ENCODE measurements at places on chromosomes 1 and 21.

DNA sequence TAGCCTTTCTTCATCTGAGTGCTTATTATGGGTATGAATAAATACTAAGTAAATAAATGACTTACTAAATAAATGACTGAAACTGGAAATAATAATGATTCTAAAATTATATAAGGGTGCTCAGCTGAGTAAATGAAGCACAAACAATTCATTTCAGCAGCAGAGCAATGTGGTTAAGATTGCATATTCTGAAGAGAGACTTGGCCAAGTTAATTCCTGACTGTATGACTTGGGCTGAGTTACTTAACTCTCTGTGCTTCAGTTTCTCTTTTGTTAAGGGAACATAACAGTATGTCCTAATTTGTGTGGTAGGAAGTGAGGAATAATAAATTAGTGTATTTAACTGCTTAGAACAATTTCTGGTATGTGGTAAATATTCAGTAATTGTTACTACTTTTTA lies 19.1 kb downstream of the AGL start:
- no peak for DNase-seq

DNA sequence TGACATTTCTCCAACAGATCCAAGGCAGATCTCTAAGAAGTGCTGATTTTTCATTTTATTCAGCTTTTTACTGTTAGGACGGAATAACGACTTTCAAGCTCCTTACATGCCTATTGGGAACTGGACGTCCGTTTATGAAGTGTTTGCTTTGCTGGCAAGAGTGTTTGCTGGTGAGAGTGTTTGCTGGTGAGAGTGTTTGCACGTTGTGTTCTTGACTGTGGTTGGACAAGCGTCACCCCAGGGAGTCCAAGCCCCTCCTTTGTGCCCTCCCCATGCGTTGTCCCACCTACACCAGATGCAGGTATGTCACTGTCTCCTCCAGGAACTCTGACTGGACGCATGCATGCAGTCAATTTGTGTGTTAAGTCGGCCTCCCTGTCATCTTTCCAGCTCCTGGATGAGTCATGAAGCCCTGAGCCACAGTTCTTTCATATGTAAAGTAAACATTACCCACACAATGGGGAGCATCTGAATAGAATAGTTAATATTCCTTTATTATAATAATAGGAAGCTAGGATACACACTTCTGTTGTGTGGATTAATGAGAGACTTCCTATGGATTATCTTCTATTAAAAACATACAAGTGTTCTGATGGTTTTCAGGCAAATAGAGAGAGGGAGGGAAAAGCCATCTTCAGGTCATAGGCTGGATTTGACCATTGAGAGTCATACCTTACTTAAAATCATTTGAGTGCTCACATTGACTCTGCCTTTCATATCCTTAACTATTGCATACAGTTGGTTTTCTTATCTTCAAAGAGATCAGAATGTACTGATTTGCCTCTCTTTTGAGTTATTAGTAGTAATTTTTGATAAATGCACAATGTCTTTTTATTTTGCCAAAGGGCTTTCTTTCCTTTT lies 119.2 kb downstream of the GALNT2 start:
- DNase-seq: no peak

- DNase-seq: no peak
Measured at GRCh38 chr1:166910396-166910994, 34.4 kb upstream of the TADA1 start.

GRCh38 chr1:45522324-45523104 lies 830 bp upstream of the PRDX1 start:
- no peak for DNase-seq

GRCh38 chr1:233679030-233679429 lies 65.1 kb downstream of the KCNK1 start:
- DNase-seq: no peak

DNA sequence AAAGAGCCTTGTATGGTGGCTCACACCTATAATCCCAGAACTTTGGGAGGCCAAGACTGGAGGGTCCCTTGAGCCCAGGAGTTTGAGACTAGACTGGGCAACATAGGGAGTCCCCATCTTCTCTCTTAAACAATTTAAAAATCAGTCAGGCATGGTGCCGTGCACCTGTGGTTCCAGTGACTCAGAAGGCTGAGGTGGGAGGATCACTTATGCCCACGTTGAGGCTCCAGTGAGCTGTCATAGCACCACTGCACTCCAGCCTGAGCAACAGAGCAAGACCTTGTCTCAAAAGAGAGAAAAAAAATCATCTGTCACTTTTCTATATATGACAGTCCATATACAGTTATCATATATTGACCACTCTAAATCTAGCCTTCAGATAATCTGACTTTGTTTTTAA lies 658.3 kb downstream of the LTN1 start:
- DNase-seq: no peak

DNA sequence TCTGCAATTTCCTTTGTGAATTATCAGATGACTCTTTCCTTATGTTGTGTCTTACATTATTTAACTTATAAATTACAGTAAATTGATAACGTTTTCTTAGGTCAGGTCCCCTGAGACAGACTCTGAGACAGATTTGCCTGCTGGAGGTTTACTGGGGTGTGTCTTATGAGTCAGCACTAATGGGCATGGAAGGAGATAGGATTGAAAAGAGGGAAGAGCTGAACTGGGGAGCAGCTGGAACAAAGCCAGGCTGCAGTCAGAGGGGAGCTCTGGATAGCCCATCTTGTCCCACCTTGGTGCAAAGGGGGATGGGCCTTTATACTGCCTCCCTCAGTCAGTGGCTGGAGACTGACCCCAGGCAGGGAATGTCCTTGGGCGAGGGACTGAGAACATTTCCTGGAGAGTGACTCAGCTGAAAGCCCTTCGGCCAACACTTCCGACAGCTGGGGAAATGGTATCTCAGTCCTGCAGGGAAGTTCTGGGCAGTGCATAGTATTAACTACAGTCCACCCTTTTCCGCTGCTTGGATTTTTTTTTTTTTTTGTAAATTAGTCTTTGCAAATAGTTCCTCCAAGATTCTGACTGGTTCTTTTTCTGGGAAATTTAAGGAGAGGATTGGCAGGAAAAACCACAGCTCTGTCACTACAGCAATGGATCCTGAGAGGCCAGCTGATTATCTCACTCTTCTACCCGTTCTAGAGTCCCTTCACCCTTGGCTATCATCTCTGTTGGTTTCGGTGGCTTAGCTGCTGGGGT lies 39.1 kb upstream of the CDC42BPA start:
- no peak for DNase-seq

DNA sequence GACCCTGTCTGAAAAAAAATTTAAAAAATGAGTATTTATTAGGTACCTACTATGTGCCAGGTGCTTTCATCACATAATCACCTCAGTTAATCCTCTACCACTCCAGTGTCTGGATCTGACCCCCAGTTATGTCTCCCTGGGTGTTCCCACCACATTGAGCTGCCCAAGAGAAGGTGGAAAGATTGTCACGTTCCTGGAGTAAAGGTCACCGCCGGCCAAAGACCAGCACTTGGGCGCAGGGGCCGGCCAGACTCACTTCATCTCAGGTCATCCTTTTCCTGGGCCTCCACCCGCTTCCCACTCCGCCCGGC lies 714 bp downstream of the PYCR2 start:
- DNase-seq: no peak

- no peak for DNase-seq
Measured at GRCh38 chr1:63891060-63891690, 117.4 kb downstream of the ROR1 start.

GRCh38 chr1:197738927-197739326 lies 36.4 kb downstream of the DENND1B start:
- no peak for DNase-seq

DNA sequence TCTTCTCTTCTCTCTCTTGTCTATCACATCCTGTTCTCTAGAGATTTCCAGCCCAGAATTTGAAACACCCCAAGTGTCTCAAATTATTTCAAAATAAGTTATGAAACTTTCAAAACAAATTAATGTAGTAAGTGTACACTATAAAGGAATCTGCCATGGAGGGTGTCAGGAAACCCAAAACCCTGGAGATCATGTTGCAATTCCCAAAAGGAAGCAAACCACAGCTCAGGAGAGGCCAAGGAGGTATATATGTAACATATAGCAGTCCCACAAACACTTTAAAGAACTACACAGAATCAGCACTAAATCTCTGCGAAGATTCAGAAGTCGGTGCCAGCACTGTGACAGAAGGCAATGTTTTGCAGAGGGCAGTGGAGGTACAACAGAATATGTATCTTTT lies 26.6 kb downstream of the PTPN14 start:
- no peak for DNase-seq

GRCh38 chr1:201296352-201296751 lies 13.0 kb downstream of the PKP1 start:
- no peak for DNase-seq

DNA sequence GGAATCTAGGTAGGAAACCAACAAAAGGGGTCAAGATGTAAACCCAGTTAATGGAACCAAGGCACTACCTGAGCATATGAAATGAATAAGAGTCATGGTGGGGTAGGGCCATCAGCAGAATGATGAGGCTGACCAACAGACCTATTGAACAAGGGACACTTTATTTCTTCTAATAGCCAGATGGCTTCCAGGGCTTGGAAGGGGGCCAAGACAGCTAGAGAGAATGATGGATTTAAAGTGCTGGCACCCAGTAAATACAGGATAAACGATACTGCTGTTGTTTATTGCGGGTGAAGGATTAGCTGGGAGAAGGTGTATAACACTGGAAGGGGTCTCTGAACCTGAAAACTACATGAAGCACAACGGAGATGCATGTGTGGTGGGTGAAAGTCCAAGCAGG lies 15.6 kb downstream of the DDAH1 start:
- no peak for DNase-seq

- no peak for DNase-seq
Measured at GRCh38 chr1:115676498-115677181, 34.9 kb downstream of the VANGL1 start.

DNA sequence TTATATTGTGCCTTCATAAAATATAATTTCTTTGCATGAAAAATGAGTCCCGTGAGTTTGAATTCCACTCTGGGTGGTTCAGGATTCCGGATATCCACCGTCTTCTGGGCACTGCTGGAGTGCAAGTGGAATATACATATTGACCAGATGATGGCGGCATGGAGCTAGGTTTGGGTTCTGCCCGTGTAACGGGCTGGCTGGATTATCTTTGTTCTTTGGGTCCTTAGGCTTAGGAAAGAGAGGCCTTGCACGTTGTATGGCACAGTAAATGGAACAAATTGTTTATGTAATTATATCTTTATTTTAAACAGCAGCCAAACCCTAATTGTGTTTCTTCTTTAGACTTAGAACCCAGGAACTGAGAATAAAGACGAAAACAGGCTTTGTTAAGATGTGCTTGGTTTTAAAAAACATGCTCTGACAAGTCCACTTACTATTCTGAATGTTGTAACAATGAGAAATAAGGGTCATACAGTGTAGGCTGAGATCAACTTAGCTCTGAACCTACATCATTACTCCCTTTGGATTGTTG lies 13.5 kb upstream of the ACBD6 start:
- no peak for DNase-seq

DNA sequence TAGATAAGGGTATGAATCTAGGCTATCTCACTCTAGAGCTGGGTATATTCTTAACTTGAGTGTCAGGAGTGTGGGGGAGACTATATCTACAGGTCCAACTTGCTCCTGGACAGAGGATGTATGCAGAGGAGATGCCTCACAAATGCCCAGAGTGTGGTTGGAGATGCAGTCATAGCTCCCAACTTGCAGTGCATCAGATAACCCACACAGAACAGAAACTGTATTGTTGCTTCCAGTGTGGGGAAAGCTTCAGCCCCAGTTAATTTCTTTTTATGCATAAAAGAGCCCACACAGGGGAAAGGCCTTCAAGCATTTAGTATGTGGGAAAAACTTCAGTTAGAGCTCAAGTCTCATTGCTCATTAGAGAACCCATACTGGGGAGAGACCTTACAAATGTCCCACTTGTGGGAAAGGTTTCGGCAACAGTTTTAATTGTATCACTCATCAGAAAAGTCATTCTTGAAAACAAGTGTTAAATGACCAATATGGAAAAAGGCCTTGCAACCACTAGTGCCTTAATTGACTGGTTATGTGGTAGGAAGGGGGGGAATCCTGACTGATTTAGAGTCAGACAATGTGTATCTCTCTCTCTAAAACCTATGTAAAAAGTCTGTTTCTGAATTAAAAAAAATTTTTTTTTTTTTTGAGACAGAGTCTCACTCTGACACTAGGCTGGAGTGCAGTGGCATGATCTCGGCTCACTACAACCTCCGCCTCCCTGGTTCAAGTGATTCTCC lies 67.9 kb downstream of the EBNA1BP2 start:
- no peak for DNase-seq

DNA sequence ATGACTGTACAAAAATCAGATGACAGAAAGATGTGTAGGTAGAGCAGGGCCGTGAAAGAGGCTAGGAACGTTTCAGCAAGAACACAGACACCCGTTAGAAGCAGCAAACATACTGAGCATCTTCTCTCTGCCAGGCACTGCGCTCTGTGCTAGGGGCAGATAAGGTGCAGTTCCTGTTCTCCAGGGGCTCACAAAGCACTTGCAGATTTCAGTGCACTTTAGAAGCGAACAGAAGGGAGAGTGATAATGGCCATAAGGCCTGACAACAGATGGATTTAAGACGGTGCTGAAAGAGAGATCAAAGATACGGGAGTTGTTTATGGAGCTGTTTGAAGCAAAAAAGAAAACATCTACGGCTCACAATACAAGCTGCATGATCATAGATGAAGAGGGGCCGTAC lies 200.3 kb upstream of the FOXD3 start:
- DNase-seq: no peak

- no peak for DNase-seq
Measured at GRCh38 chr21:33991133-33991532, 75.5 kb upstream of the ATP5PO start.

- DNase-seq: no peak
Measured at GRCh38 chr1:36775716-36776115, 258.6 kb downstream of the GRIK3 start.

GRCh38 chr21:41678016-41678923 lies 88.6 kb downstream of the RIPK4 start:
- DNase-seq: no peak

- DNase-seq: no peak
Measured at GRCh38 chr1:99527078-99527477, 118.8 kb upstream of the PALMD start.

GRCh38 chr1:27058966-27059669 lies 46.5 kb upstream of the TENT5B start:
- no peak for DNase-seq

DNA sequence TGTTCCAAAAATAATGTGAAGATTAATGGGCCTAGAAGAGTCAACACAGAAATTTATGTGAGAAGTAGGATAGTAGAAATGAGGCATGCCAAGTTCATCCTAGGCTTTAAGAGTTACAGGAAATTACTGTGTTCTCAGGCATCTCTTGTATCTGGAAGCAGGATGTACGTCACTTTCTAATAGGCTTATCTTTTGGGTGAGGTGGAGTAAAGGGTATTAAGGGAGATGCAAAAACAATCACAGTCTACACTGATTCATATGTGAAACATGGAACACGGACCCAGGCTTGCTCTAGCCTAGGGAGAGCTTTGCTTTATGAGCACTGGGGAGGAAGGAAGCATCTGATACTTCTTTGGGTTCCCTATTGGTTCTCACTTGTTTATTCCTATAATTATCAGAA lies 84.5 kb upstream of the RGS4 start:
- no peak for DNase-seq

- DNase-seq: no peak
Measured at GRCh38 chr1:113255720-113256347, 134.5 kb upstream of the MAGI3 start.

GRCh38 chr1:222109836-222110235 lies 367.9 kb upstream of the DUSP10 start:
- DNase-seq: no peak

GRCh38 chr1:219534991-219535390 lies 77.9 kb downstream of the ZC3H11B start:
- DNase-seq: no peak

GRCh38 chr1:15276691-15277446 lies 29.8 kb downstream of the FHAD1 start:
- no peak for DNase-seq

GRCh38 chr1:102184477-102184876 lies 187.8 kb upstream of the OLFM3 start:
- DNase-seq: no peak

All from cortex of kidney (tissue), 1 donor.